GM04503 (cell line): ENCODE measurements at places on chromosomes 13 and 19.

- no peak for DNase-seq
These were observed 1.5 kb upstream of the ATP5F1D start for GRCh38 chr19:1239796-1240737.

- DNase-seq, result no peak
These were observed 45.6 kb downstream of the CELF5 start for GRCh38 chr19:3269916-3270671.

GRCh38 chr13:32600890-32601289 is 14.6 kb downstream of the PDS5B start:
- no peak for DNase-seq

DNA sequence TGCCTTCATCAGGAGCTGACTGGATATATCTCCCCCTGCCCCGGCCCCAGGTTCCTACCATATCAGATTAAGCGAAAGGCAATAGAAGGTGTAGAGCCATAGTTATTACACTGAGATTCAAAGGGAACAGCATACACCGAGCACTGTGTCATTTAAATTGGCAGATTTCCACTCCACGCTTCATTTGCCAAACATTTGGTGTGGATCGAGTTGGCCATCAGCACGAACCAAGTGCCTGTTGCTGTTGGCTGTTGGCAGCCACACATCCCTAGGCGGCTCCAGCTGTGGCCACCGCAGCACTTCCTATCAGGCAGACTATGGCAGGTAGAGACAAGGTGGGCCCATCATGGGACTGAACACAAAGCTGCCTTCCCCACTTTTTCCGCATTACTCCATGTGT is 115.8 kb downstream of the CCNA1 start:
- no peak for DNase-seq

GRCh38 chr19:18603255-18603957 is 3.2 kb downstream of the CRLF1 start:
- no peak for DNase-seq

GRCh38 chr19:53521373-53522202 is 16.4 kb upstream of the ZNF331 start:
- no peak for DNase-seq

DNA sequence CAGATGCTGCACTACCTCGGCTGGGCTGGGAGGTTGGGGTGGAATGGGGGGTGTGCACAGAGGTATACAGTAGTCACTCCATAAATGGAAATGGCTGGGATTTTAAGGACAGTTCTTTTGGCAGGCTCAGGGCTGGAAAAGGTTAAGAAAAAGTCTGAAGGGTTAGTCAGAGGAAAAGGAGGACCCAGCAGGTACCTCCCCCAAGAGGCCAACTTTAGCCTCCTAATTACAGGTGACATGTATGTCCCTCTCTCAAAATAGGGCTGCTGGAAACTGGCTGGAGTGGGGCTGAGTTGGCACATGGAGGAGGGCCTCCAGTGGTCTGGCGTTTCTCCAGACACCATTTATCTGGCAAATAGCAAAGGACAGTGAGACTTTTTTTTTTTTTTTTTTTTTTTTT is 994 bp downstream of the CCDC194 start:
- DNase-seq, result no peak

DNA sequence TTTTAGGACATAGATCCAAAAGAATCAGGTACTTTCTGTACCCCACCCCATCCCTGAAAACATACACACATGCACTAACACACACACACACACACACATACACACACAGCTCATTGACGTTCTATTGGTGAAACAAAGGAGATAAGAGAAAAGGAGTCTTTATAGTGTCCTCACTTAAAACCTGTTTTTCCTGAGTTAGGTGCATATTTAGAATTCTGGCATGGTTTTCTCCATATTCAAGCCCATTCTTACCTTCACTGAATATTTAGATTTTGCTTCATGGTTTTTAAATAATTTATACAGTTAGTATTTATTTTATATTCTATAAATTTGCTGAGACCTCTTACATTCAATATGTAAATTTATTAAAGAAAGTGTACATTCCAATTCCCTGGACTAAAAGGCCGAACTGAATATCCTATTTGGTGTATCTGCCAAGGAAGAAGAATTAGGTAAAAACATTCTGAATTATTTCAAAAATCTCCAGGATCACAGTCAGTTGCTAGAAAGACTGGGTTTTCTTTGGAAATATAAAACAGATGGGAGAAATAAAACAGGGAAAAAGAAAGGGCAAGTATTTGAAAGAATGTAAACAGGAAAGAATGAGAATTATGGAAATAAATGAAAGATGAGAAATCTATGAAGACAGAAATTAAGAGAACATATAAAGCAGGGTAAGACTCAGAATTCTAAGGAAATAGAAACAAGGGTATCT is 556.2 kb downstream of the KCTD12 start:
- no peak for DNase-seq

DNA sequence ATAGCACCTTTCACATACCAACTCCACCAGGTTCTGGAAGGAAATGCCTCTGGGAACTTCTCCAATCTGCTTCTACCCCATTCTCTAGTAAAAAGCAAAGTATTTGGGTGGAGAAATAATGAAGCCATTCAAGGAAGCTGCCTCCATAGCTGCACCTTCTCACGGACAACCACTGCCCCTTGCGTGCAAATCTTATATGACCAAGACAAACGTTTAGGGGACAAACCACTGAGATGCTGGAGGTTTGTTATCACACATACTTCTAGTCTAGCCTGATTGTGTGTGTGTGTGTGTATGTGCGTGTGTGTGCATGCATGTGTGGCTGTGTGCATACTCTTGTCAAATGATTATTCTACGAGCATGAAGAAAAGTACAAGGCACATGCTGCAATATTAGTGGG is 6.5 kb upstream of the METTL21C start:
- no peak for DNase-seq

GRCh38 chr13:84417416-84417815 is 535.1 kb upstream of the SLITRK1 start:
- no peak for DNase-seq

- no peak for DNase-seq
These were observed 831 bp downstream of the PGPEP1 start for GRCh38 chr19:18340990-18341868.

DNA sequence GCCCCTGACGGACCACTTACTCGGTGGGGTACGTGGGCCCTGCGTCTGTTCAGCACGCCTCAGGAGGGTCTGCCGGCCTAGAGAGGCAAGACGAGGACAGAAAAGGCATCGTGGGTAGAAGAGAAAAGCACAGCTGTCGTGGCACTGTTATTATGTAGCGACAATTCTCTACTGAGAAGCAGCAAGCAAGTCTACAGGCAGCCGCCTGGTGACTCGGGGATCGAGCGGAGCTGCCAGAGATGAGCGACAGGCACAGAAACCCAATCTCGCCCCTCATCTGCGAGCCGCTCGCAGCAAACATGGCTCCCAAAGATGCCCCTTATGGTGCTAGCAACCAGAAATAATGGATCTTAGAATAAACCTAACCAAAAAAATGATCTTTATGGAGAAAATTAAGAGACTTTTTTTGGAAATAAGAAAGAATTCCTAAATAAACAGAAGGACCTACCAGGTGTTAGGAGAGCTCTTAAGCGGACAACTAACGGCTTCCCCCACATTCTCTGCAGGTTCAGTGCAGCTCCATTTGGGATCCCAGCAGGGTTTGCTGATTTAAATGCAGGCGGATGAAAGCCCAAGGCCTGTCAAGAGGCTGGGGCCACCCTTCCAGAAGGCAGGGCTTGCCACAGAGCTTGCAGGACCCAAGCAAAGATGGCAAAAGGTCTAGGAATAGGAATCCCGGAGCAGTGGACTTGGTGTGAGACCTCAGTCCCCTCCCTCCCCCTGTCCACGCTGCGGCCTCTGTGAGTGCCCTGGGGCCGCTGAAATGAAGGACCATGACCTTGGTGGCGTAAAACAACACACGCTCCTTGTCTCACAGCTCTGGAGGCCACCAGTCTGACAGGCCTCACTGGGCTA is 152.6 kb downstream of the KDM4B start:
- DNase-seq, result no peak

DNA sequence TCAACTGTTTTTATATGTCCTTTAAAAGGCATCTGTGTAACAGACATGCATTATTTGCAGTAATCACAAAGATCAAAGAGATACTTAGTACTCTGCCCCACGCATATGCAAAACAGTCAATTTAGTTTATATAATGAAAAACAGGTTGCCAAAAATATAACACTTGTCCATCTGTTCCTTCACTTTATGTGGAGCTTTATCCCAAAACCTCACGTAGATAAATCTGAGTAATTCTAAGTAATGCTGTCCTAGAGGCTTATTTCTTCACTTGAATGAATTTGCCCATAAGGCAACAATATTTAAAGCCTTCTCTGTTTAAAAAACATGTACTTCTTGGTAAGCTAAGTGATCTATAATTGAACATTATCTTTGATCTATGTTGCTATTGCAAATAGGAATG is 20.3 kb upstream of the SLITRK6 start:
- DNase-seq, result no peak

GRCh38 chr13:50127726-50128291 is 112.6 kb downstream of the KCNRG start:
- no peak for DNase-seq

GRCh38 chr19:35297515-35297848 is 5.5 kb downstream of the MAG start:
- DNase-seq, result no peak

DNA sequence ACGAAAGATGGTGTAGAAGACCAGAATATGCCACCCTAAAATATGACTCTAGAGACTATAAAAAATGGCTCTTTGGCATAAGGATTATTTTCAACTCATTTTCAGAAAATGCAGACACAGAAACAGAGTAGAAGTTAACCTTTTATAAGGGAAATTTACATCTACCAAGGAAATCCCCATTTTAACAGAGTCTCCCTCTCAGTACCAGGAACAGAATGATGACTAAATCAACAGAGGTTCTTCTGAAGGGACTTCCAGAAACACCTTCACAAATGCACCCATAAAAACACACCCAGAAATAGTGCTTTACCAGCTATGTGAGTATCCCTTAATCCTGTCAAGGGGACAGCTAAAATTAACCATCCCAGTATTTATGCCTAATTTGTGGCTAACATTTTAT is 29.1 kb downstream of the PLPP2 start:
- no peak for DNase-seq

- no peak for DNase-seq
These were observed 28.8 kb downstream of the IPO5 start for GRCh38 chr13:97982286-97982685.

DNA sequence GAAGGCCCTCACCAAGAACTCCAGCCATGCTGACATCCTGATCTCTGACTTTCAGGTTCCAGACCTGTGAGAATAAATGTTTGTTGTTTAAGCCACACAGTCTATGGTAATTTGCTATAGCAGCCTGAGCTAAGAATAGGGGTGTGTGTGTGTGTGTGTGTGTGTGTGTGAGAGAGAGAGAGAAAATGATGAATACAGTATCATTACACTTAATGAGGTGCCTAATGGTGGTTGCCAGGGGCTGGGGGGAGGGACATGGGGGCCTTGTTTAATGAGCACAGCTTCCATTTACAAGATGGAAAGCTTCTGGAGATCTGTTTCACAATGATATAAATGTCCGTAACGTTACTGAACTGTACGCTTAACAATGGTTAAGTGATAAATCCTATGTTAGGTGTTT is 53.8 kb upstream of the LATS2 start:
- DNase-seq, result no peak

DNA sequence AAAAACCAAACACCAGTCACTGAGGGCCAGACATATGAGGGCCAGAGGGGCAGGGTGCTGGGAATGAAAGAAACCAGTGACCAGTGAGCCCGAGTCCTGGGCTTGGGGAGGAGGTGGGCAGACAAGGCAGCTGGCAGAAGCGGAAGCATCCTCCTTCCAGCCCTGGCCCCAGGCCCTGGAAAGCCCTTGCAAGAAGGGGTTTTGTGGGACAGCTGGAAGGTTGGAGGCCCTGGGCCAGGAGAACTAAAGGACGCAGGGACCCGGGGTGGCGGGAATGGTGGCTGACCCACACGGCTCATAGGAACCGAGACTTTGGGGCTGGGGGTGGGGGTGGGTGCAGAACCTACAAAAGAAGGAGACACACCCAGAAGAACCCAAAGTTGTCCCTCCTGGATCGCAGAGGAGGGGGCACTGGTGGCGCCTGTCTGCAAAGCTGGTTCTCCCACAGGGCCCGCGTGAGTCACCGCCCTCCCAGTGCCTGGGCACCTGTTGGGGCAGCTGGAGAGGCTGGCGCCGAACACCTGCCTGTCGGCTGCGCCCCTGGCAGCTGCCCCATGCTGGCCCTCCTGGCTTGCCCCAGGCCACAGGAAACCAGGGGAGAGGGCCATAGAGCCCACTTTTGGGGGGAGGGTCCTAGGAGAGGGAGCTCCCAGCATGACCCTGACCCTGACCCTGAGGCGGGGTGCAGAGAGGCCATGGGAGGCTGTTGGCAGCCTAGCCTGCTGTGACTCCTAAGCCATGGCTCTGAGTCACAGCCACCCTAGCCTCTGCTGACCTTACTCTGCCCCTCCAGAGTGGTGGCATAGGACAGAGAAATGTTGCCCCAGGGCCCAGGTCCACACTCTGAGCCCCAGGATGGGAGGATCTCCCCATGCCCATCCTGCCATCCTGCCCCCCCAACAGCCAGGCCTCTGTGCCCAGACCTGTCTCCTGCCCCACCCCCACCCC is 802 bp downstream of the DMPK start:
- DNase-seq, result no peak

DNA sequence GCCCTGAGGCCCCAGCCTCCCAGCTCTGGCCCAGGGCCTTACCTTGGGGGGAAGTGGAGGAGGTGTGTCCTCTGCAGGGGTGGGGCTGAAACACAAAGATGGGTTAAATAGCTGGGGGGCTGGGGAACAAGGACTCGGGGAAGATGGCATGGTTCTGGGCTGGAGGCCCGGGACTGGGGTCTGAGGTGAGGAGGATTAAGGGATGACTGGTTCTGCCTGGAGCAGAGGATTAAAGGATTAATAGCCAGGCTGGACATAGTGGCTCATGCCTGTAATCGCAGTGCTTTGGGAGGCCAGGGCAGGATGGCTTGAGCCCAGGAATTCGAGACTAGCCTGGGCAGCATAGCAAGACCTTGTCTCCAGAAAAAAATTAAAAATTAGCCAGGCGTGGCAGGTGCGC is 11.6 kb downstream of the MAP4K1 start:
- no peak for DNase-seq

GRCh38 chr19:18119717-18120105 is 22.1 kb downstream of the MAST3 start:
- DNase-seq, result no peak

- DNase-seq, result no peak
These were observed 11.4 kb downstream of the TEX26 start for GRCh38 chr13:30943881-30944280.

DNA sequence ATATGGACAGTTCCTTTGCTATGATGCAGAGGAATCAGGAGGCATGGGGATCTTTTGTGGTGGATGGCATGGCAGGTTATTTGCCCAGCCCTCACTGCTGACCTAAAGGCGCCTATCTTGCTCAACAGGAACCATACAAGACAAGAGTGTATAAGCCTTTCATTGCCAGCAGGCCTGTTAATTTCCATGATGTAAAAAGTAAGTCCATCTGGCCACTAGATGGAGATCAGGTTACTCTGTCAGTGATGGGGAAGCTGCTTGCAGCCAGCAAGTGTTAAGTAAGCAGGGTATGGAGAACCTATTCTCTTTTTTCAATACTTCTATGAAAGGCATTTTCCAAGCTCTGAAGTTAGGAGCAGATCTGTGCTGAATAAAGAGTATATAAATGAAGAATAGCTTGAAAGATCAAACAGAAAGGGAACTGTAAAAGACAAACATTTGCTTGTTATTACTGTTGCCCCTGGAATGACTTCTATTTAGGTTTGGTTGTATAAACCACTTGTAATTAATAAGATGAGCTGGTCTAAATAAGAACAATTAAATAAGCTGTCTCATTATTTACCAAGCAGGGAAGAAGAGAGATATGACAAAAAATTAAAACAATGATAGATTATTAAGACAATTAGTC is 210.9 kb downstream of the RGCC start:
- peak; percentile 64 for DNase-seq
